Activated CD4-positive, CD25-positive, alpha-beta regulatory T cell treated with anti-CD3 and anti-CD28 coated beads, Interleukin-2, amount 50 U/mL, for 72 hours (primary cell): ENCODE measurements at places on chromosomes 11 and 22.

DNA sequence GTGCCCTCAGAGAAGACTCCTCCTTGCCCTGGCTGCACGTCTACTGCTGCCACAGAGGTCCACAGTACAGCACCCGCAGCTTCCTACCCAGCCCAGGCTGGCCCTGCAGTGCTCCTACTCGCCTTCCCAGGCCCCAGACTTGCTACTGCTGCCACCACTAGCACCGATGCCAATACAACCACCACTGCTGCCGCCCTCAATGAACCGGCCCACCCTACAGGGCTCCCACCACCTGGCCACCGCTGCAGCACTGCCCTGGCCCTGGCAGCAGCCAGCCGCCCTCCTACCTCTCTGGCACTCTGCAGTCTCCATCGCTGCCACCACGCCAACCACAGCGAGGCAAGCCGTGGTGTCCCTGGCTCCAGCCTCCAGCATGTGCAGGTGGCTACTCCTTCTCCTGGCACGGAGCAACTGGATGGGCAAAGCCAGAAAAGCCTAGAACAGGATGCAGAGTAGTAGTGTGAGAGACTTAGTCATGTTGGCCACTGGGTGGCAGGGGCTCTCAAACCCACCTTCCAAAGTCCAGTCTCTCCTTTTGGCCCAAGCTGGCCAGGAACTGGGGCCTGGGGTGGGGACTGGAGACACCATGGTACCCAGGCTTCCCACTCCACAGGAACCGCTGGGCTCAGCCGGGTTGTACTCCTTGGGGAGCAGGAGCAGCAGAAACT lies 39.4 kb downstream of the C22orf42 start:
- no peak for DNase-seq

- DNase-seq: peak; percentile 16
Observed at GRCh38 chr11:2760196-2760871, 60.5 kb upstream of the KCNQ1OT1 start.

DNA sequence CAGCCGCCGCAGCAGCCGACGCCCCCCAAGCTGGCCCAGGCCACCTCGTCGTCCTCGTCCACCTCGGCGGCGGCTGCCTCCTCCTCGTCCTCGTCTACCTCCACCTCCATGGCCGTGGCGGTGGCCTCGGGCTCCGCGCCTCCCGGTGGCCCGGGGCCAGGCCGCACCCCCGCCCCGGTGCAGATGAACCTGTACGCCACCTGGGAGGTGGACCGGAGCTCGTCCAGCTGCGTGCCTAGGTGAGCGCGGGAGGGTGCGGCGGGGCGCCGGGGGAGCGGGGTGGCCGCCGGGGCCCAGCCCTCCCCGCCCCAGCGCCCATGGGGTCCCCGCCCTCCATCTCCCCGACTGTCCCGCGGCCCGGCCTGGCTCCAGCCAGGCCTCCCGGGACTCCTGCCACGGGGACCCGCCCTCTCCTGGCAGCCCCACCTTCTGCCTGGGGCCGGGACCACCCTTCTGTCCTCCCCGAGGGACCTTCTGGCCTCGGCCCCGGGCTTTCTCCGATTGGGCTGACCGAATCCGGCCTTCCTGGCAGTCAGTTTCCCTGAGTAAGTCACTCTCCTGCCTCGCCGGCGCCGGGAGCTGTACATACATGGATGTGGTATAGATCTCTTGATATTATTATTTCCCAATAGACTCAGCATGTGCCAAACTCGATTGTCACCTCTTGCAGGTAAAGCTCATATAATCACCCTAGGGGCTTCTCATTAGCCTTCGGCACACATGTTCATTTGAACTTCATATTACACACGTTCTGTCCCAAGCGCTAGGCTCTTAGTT lies 720 bp downstream of the PACS1 start:
- no peak for DNase-seq

DNA sequence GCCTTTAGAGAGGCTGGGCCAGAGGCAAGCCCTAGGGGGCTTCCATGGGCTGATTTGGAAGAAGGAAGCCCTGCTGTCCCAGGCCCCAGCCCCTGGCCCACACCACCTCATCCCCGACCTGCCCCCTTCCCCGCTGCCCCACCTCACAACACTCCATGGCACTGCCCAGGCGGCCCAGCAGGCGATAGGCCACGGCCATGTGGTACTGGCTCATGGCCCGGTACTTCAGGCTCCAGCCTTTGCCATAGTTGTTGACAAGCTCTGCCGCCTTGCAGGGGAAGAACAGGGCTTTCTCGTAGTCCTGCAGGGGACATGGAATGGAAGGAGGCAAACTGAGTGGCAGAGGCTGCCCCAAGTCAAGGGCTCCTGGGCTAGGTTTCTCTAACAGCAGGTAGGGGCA lies 6.4 kb downstream of the RAPSN start:
- no peak for DNase-seq

DNA sequence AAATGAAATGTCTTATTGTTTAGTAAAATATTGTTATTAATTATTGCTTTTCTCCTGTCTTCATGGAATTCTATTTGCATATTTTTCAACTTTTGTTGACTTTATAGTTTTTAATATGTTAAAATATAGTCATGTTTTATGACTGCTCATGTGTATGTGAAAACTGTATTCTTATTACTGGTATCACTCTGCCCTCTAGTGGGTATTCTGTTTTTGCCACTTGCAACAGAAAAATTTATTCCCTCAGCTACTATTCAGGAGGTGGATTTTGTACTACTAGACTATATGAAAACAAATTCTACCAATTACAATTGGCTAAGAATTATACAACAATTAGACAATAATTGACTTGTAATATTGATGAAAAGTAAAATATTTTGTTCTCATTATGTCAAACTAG lies 45.0 kb downstream of the OR4C6 start:
- no peak for DNase-seq

DNA sequence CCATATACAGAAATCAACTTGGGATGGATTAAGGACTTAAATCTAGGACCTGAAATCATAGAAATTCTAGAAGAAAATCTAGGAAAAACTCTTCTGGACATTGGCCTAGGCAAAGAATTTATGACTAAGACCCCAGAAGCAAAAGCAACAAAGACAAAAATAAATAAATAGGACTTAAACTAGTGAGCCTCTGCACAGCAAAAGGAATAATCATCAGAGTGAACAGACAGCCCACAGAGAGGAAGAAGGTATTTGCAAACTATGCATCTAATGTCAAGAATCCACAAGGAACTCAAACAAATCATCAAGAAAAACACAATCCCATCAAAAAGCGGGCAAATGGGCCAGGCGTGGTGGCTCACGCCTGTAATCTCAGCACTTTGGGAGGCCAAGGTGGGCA lies 32.4 kb downstream of the TTC28 start:
- DNase-seq: no peak

DNA sequence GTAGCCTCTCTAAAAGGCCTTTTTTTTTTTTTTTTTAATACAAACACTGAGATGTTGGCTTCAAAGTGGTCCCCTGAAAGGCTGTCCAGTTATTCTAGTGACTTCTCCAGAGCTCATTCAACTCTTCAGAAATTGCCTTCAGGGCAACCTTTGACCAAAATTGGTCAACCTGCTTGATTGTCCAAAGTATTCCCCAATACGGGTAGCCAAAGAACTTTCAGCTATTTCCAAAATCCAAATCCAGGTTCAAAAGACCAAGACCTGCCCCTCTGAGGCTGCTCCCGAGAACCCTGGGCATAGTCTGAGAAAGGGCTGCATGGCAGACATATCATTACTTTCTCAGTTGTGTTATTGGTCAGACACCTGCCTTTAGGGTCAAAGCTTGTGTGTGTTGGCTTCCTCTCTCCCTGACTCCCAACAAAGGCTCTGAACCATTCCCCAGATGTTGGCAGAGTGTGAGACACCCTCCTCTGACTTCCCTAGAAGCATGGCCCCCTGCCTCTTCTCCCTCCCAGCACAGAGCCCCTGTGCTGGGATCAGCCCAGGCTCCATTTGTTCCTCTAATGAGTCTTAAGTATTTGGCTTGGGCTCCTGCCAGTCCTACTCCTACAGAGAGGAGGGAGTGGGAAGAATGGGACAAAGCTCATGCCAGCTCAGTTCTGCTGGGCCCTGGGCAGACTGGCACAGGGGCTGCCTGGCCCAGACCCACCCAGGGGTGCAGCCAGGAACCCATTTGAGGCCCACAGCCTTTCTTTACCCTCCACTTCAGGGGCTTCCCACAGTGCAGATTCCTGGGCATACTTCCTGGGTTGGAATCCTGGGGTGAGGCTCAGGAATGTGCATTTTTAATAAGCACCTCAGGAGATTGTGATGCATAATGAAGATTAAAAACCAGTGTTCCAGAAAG lies 30.3 kb downstream of the TNKS1BP1 start:
- no peak for DNase-seq
